Stimulated activated CD4-positive, alpha-beta T cell treated with anti-CD3 and anti-CD28 coated beads, Interleukin-1b, Interleukin-23, amount 100 ng/mL, for 4 hours (primary cell): ENCODE measurements at places on chromosomes 3 and 15.

GRCh38 chr3:127547761-127548605, 42.5 kb downstream of the TPRA1 start:
- DNase-seq: peak; percentile 82

GRCh38 chr3:35502699-35503098, 136.6 kb upstream of the ARPP21 start:
- no peak for DNase-seq

- DNase-seq: no peak
Observed at GRCh38 chr15:39230205-39230907, 350.5 kb upstream of the THBS1 start.

GRCh38 chr3:37890522-37890921, 28.8 kb downstream of the CTDSPL start:
- DNase-seq: no peak

GRCh38 chr3:14517601-14518431, 22.3 kb downstream of the GRIP2 start:
- no peak for DNase-seq

DNA sequence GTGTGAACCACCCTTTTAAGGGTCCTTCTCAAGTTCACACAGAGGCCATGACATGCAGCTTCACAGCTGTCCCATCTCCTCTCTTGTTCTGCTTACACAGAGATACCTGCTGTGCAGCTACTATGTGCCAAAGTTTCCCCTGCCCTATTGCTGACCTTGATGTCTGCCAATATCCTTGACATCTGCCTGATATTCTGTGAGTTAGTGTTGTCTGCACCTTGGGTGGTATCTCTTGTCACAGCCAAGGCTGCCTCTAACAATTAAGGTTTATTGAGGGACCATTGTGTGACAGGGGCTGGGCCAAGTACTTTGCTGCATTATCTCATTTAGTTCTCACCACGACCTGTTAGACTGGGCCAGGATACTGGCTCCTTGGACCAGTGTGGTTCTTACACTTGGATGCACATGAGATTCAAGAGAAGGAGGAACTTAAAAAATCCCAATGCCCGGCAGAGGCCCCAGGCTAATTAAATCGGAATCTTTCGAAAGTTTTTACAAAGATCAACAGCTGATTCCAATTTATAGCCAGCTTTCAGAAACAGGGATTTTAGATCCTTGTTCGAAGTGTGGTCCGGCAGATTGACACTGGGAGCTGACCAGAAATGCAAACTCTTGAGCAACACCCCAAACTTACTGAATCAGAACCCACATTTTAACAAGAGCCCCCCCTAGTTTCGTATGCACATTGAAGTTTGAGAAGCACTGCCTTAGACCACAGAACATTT, 178.6 kb downstream of the SATB1 start:
- DNase-seq: no peak

DNA sequence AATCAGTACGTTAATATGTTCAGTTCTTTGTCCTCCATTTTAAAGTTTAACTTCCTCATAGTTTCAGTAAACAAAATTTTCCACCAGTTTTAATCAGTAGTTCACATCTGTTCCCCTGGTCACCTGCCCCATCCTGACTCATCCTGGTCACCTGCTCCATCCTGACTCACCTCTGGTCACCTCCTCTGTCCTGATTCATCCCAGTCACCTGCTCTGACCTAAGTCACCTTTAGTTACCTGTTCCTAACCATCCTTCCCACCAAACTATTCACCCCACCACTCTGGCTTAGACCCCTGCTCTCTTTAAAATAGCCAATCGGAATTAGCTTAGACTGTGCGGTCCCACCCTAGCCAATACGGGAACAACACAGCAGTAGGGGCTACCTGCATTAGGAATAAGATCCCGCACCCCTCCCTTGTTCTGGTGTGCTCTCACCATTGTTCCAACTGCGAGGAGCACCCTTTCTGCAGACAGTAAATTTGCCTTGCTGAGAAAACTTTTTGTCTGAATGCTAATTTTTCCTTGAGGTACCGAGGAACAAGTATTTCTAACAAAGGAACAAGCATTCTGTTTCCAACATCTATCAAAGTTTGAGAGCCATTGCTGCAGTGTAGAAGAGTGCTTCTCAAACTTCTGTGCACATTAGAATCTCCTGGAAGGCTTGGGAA, 169.3 kb downstream of the ADAMTS17 start:
- DNase-seq: no peak

GRCh38 chr15:43465100-43465499, 27.9 kb downstream of the TP53BP1 start:
- no peak for DNase-seq

GRCh38 chr15:29472901-29473445, 203.4 kb upstream of the NSMCE3 start:
- no peak for DNase-seq

DNA sequence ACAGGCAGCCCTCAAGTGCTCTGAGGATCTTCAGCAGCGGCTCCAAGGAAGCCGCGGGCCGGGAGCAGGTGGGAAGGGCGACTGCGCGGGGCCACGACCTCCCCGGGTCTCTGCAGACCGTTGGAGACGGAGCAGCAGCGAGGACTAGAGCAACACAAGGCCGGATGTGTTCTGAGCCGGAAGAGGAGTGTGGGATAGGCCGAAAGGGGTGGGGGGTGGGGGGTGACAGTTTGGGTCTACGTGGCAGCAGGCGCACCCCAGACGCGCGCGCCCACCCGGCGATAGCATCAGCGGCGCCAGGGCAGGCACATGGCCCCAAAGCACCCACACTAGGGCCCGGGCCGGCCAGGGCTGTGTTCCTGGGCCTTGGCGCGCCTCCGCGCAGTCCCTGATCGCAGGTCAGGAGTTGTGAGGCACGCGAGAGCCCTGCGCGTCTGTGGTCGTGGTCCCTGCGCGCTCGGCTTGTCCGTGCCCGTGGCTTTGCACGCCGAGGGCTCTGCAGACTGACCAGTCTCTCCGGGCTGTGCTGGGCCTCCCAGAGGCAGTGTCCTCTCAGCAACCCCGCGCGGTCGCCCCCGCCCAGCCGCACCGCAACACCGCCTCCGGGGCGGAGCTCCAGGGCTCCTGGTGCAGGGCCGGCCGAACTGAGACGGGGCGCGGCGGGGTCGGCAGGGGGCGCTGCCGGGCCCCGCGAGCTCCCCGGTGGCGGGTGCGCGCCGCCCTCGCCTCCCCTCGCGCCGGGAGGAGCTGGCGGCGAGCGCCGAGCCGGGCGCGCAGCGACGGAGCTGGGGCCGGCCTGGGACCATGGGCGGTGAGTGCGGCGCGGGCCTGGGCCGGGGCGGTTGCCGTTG, at the start of gene PXYLP1:
PXYLP1 (plus strand) TSS at position 725 of the 851 bp plus-strand sequence. CDS start 28,351 bp downstream, outside the sequence.
- peak; percentile 82 for DNase-seq

- no peak for DNase-seq
Observed at GRCh38 chr3:56229311-56229710, 239.0 kb downstream of the ERC2 start.

DNA sequence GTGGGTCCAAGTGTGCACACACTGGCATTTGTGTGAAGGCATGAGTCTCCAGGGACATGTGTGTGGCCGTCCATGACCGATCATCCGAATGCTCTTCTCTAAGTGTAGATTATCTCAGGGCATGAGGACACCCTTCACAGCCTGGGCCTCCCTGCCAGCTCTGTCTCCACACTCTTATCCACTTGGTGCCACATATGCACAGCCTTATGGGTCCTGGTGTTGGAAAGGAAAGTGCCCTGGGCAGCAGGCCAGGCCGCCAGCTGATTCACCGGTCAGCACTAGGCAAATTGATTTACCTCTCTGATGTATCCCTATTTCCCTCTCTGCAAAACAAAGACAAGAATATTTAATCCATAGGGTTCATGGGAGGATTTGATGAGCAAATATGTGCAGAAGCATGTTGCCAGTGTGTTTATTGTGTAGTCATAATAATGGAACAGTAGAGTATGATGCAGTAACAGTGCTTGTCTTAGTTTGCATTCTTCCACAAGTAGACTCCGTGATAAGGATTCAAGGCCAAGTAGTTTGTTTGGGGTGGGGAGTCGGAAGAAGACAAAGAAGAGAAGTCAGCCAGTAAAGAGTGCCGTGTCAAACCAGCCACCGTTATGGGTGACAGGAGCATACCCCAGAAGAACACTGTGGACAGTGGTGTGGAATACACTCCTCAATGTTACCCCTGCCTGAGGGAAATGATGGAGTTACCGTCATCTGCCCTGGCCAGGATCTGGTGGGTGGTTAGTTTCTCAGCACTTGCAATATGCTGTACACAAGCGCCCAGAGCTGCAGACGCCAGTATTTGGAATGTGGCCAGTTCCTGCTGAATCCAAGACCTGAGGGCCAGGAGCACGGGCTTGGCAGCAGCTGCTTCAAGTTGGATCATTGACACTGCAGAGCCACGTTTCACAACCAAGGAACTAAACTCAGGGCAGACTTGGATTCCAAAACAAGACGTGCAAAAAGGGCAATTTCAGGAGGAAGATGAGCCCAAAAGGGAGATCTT, 85.1 kb downstream of the MTHFS start:
- DNase-seq: no peak

- no peak for DNase-seq
Observed at GRCh38 chr3:157368171-157368570, 68.5 kb upstream of the PTX3 start.

DNA sequence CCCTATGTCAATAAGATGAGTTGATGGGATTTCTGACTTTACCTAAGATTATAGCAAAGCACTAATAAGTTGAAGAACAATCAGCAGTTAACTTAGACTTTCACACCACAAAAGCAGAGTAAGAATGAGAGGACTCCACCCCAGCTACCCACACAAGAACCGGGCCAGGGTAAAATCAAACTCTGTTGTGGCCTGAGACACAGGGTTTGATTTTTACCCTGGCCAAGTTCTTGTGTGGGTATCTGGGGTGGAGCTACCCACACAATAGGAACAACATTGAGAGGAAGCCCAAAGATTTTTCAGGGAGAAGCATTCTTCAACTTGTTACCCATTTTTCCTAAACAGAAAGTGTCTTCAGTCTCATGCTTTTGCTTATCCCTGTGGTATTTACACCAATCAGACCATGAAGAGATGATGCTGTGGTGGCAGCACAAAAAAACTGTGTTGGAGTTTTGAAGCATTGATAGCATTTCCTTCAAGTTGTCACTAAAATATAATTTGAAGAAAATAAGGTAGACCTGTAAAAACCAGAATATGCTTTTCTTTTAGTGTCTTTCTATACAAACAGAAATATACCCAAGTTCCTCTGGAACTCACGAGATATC, 25.6 kb downstream of the CPOX start:
- DNase-seq: no peak
